Omental fat pad (tissue), 4 donors: ENCODE measurements at places on chromosomes 12 and 14.
A peak's percentile ranks its signal among the peaks of the same experiment; 100 is the strongest.

DNA sequence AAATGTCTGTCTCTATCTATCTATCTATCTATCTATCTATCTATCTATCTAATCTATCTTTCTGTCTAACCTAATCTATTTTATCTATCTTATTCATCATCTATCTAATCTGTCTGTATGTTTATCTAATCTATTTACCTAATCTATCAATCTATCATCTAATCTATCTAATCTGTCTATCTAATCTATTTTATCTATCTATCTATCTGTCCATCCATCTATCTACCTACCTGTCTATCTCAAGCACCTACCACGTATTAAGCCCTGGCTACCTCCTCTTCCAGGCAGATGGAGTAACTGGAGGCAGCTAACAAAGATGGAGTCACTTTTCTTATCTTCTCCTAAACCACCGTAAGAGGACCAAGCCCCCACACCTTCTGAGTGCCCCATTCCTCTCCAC lies 5.8 kb downstream of the CD4 start:
- DNase-seq, result no peak

DNA sequence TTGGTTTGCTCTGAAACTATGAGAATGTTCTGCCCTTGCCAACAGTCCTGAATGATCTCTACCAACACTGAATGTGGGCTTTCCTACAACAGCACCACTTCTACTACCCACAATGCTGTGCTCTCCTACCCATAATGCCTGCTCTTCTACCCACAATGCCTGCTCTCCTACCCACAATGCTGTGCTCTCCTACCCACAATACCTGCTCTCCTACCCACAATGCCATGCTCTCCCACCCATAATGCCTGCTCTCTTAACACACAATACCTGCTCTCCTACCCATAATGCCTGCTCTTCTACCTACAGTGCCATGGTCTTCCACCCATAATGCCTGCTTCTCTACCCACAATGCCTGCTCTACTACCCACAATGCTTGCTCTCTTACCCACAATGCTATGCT lies 92.3 kb downstream of the KCNK13 start:
- DNase-seq, result no peak

- DNase-seq, result no peak
Observed at GRCh38 chr14:25537846-25538455, 488.0 kb upstream of the STXBP6 start.

GRCh38 chr12:3730111-3730510 lies 22.8 kb downstream of the CRACR2A start:
- DNase-seq, result no peak

DNA sequence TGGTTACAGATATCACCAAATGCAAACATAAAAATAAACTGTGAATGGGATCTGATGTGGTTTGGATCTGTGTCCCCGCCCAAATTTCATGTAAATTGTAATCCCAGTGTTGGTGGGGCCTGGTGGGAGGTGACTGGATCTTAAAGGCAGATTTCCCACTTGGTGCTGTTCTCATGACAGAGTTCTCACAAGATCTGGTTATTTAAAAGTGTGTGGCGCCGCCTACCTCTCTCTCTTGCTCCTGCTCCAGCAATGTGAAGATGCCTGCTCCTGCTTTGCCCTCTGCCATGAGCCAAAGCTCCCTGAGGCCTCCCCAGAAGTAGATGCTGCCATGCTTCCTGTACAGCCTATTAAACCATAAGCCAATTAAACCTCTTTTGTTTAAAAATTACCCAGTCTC lies 47.8 kb downstream of the SLC25A21 start:
- DNase-seq, result no peak

GRCh38 chr14:41868396-41868795 lies 261.7 kb downstream of the LRFN5 start:
- DNase-seq, result no peak

- no peak for DNase-seq
Observed at GRCh38 chr12:42564996-42565395, 24.6 kb downstream of the PRICKLE1 start.

GRCh38 chr14:70905301-70905700 lies 2.0 kb upstream of the PCNX1 start:
- DNase-seq, result no peak

GRCh38 chr12:8493084-8493483 lies 20.2 kb upstream of the CLEC4D start:
- no peak for DNase-seq

- DNase-seq, result no peak
Observed at GRCh38 chr14:82080370-82080769, 546.7 kb upstream of the SEL1L start.

- DNase-seq, result no peak
Observed at GRCh38 chr14:57492859-57493258, 798 bp downstream of the CCDC198 start.

DNA sequence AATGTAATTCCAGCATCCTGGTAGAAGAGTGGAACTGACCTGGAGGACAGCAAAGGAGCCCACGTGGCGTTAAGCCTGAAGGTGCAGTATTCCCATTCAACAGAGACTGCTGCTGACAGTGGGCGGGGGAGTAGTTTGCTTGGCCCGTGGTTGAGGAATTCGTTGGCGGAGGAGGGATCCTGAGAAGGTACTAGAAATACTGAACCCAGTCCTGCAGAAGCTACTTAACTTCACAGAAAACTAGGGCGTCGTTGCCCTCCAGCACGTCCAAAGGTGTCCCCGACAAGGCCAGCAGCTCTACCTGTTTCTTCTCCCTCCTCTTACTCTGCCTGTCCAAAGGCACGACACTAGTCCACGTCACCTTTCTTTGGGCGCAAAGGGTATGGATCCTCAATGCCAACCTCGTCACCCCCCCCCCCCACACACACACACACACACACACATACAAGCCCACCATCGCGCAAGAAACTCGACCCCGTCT lies 303 bp downstream of the PUS7L start:
- DNase-seq, result no peak

GRCh38 chr12:29743077-29743476 lies 40.7 kb downstream of the TMTC1 start:
- DNase-seq, result no peak

- peak; percentile 1 for DNase-seq
Observed at GRCh38 chr14:101471723-101472517, 89.4 kb upstream of the DIO3 start.

DNA sequence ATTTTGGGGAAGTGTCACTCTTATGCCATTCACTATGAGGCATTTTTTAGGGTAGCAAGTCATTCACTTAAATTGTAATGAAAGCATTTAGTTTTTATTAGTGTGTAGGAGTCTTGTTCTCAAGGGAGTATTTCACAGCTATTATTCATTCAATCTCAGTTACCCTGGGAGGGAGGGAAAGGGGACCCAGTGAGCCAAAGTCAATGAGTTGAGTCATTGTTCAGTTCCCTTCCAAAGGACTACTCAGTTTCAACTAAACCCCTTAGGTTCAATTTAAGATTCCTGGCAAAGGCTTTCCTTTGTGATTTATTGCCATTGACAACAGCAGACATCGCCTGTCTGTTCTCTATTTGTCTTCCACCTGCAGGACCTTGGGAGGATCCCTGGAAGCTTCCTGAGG lies 29.3 kb upstream of the RASSF8 start:
- DNase-seq, result no peak

DNA sequence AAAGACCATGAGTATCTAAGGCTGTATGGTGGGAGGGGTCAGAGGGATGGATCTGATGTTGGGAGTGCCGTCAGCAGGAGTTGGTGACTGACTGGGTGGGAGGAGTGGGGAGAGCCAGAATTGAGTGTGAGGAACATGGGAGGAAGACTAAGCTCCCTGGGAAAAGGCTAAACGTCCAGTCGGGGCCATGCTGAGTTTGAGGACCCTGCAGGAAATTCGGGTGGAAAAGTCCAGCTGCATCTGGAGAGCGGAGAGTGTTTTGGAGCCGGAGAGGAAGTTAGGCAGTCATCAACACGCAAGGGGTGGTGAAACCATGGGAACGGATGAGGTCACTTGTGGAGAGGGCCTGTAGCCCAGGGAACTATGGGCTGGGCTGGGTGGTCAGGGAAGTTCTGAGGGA lies 60.9 kb downstream of the ELK3 start:
- DNase-seq, result no peak

- DNase-seq, result no peak
Observed at GRCh38 chr12:64706857-64707256, 52.3 kb downstream of the GNS start.

DNA sequence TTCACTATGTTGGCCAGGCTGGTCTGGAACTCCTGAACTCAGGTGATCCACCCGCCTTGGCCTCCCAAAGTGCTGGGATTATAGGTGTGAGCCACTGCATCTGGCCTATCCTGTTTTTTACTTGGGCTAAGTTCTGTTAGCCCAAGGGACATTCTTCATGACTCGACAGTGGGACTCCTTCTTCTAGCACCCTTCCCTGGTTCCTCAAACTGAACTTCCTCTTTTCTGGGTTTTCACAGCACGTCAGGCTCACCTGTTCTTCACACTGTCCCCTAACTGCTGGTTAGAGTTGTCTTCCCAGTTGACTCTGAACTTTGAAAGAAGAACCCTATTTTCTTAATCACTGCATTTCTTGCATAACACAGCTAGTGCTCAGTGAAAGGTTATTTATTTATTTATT lies 22.5 kb downstream of the CABP1 start:
- no peak for DNase-seq

DNA sequence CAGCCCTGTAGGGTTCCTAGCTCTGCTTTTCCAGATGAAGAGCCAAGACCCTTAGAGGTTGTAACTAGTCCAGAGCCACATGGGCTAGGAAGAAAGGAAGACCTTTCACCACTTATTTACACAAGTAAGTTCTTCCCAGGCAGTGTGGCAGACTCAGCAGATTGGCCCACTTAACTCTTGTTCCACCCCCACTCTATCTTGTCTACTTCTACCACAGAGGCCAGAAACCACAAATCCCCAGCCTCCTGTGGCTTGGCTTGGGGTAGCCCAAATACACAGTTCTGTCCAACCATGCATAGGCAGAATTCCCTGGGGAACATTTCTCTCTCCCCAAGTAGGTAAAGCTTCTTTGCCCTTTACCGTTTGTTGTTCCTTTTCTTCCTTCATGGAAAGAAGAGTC lies 383.5 kb downstream of the RGS6 start:
- no peak for DNase-seq

DNA sequence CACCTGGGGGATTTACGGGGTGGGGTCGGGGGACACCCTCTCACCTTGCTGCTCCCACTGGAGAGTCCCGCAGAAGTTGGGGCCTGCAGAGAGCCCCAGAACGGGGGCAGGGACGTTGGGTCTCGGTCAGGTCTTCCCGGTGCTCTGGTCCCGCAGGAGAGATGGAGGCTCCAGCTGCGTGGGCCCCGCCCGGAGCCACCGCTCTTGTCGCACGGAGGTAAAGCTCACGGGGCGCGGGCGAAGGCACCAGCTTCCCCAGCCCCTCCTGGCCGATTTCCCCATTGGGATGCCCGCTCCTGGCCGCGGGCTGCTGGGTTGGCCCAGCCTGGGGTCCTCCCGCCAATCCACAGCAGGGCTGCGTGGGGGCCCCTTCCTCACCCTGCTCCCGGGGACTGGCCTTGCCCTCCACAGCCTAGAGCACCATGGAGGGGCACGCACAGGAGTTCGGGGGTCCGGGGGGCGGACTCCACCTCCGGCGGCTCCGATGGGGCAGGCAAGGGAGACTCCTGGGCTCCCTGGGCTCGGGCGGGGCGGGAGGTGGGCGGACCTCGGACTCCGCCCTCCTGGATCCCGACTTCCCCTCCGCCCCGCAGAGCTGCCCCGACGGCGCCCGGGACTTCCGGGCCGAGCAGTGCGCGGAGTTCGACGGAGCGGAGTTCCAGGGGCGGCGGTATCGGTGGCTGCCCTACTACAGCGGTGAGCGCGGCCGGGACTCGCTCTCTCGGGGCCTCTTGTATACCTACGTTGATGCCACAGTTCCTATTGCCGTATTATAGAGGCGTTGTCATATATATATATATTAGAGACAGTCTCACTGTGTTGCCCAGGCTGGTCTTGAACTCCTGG lies 8.4 kb downstream of the PAPLN start:
- no peak for DNase-seq

- DNase-seq, result no peak
Observed at GRCh38 chr14:29721586-29721985, 206.1 kb downstream of the PRKD1 start.

- DNase-seq, result no peak
Observed at GRCh38 chr12:96263449-96263902, 69.3 kb downstream of the ELK3 start.

- no peak for DNase-seq
Observed at GRCh38 chr14:34013721-34014060, 62.8 kb upstream of the EGLN3 start.

DNA sequence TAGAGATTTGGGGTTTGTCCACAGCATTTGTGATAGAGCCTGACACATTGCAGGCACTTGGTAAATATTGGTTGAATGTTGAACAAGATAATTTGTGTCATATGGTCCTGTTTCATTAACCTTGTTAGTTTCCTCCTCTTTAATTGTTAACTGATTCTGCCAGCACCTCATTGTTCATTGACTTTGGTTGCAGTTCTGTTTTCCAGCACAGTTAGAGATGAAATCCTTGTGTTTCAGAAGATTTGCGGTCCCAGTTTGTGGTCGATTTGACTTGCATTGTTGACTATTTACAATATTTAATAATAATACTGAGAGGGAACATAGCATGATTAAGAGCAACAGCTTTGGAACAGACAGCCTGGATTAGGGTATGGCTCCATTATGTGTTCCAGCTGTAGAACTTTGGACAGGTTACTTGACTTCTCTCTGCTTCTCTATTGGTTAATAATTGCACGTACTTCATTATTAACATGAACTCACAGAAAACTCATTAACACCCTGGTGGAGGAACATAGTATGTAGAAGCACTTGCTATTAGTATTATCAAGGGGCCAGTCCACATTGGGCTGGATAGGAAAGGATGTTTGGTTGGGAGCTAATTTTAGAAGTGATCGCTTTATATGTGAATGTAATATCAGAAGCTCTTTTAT lies 8.7 kb downstream of the DRAM1 start:
- no peak for DNase-seq

DNA sequence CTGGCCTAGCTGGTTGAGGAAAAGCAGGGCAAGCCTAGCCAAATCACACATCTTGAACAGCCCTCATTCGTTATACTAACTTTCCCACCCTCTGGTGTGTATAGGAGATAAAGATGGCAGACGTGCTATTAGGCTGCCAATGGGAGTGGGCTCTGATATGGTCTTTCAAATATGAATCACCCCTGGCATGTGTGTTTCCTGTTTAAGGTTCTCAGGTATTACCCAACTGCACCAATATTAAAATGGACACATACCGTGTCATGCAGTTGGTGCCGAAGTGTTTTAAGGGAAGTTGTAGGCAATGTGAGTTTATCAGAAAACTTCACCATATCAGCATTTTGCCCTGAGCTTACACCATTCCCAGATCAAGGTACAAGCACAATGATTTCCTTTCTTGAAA lies 33.4 kb downstream of the CHST11 start:
- no peak for DNase-seq

DNA sequence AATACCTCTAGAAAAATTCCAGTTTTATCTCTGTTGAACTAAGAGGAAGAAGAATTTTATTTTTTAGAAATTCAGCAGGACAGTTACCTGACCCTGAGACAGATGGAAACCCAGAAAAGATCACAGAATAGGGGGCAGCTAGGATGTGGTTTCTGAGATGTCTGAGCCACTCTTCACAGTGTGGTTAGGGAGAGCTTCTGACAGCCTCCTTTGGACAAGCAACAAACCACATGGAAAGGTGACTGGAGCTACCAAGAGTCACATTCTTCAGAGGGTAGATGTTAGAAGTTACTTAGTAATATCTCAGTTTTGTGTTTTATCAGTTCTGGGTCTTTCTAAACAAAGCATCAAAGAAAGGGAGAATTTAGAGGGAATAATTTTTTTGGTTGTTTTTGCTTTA lies 117.3 kb upstream of the NAP1L1 start:
- DNase-seq, result no peak

- DNase-seq, result no peak
Observed at GRCh38 chr12:10397296-10397695, 7.5 kb upstream of the KLRK1 start.

- DNase-seq, result no peak
Observed at GRCh38 chr14:61471297-61472005, 150.1 kb downstream of the PRKCH start.
